Smooth muscle cell of the coronary artery (primary cell): ENCODE measurements at places on chromosomes 2 and 18. TPM values are rescaled to one million over a fixed set of nuclear protein-coding genes. Genes with fewer than 3 reads are reported as not detected.

ZNF532 gene
- total RNA-seq, result 39.8 and 44.5 TPM in 2 replicates

EIF2AK2 gene
- 12.4 and 17.9 TPM in 2 replicates for total RNA-seq

HOXD13 gene
- not detected in 2 replicates for total RNA-seq

UNC50 gene
- total RNA-seq, result 40.1 and 42.6 TPM in 2 replicates

GKN2 gene
- total RNA-seq, result 0.23 TPM in 1 of 2 replicates, not detected in the other

CRYGC gene
- total RNA-seq, result not detected in 2 replicates

CDCA7 gene
- total RNA-seq, result 0.23 and 0.98 TPM in 2 replicates

SERPINB3 gene
- 2.3 TPM in 1 of 2 replicates, not detected in the other for total RNA-seq

APOB gene
- not detected in 2 replicates for total RNA-seq

TMEM198 gene
- 0.59 and 1.3 TPM in 2 replicates for total RNA-seq

AMER3 gene
- not detected in 2 replicates for total RNA-seq

HADHB gene
- 83.5 and 129 TPM in 2 replicates for total RNA-seq

MSH2 gene
- total RNA-seq, result 9.8 and 16.0 TPM in 2 replicates
